ENCODE measurements at places on chromosomes 6 and 20.

GRCh38 chr20:36756496-36756895 is 10.6 kb upstream of the NDRG3 start:
- no peak for DNase-seq

- no peak for DNase-seq
These were observed 70.5 kb downstream of the ADGRG6 start for GRCh38 chr6:142372348-142372747.

GRCh38 chr20:43189554-43190331 is at the start of gene PTPRT:
Gene PTPRT (minus strand): TSS chr20:43189906. CDS start chr20:43189733, 173 bp downstream.
- no peak for DNase-seq

GRCh38 chr6:160227038-160227768 is 31.4 kb downstream of the SLC22A2 start:
- DNase-seq, result no peak

GRCh38 chr6:93341900-93342613 is 77.3 kb downstream of the EPHA7 start:
- DNase-seq, result no peak
